SHP77 (cell line): ENCODE measurements at places on chromosomes 5 and 9.

DNA sequence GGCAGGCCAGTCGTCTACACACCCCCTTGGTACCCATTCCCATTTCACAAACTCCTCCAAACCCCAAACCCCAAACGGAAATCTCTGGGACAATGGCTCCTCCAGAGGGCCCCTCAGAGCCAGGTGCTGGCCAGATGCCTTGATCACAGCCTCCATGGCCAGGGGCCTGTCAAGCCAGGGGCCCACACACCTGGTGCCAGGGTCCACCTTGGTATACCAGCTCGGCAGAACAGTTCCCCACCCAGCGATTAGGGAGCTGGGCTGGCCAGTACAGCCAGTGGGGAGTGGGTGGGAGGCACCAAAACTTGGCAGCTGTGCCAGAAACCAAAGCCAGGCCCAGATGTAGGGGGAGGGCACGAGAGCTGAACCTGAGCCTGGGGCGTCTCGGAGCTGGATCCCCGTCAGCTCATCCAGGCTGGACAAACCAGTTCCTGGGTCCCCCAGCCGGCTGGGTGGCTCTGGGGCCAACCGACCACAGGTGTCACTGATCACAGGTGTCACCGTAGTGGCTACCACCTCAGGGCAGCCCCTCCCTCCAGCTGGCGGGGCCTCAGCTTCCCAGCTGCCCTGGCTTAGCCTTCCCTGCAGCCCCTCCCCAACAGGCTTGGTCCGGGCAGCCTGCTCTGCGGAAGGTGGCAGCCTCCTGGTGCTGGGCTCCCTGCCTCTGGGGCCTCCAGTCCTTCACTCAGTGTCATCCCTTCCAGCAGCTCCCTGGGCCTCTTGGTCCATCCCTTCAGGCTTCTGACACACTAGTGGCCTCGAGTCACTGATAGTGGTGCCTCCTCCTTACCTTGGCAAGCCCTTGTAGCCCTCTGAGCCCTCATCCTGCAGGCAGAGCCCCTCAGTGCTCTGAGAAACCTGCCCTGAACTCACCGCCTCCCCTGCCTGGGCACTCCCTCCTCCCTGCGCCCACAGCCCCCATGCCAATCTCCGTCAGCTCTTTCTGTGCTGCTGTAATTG is 6.6 kb upstream of the RMND5B start:
- no peak for DNase-seq

DNA sequence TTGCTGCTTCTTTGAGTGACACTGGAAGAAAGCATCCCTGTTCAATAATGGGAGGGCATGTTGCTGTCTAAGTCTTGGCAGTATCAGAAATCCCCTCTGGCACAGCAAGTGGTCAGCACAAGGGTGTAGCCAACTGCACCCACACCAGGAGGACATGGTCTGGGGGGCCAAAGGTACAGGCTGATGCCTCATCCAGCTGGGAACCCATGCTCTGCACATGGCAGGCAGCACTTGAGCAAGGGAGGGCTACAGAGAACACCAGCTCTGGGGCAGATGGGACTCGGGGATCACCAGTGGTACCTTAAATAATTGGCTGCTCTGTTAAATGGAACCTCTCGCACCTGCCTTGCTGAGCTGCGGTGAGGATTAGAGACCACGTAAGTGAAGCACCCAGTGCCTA is 265.2 kb downstream of the SYK start:
- DNase-seq, result no peak

DNA sequence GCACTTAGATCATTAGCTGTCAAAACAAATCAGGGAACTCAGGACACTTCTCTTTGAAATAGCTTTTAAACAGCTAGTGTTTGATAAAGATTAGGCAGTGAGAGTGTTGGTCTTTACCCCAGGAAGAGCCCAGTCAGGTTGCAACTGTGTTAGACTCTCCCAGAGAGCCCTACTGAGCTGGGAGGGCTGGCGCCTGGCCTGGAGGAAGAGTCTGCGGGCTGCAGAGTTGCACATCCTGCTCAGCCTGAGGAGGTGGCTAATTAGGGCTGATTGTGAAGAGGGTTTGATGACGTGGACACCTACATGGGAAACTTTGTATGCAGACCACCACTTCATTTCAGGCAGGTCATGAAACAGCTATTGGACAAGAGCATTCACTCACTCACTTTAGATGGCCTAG is 112.0 kb downstream of the TMEM174 start:
- DNase-seq, result no peak

- DNase-seq, result no peak
Observed at GRCh38 chr5:149309354-149309753, 35.9 kb upstream of the GRPEL2 start.

GRCh38 chr9:105963343-105964099 is 269.2 kb downstream of the TMEM38B start:
- DNase-seq, result no peak

DNA sequence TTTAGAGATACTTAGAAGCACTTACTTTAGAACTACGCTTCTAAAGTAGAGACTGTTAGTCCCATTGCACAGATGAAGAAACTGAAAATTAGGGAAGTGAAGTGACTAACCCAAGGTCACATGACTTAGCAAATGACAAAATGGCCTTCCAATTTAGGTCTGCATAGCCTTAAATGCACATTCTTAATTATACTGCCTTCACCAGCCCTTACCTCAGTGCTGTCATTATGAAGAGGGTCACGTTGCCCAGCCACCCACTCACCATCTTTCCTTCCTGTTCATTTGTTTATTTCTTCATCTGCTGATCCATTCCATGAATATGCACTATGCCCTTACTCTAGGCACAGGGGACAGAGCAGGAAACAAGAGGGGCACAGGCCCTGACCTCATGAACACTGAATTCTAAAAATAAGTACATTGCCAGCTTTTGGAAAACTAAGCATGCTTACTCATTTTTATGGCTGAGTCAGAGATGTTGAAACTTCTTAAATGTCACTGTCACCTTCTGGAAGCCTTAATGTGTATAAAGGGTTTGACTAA is 8.6 kb downstream of the HAVCR2 start:
- DNase-seq, result no peak
